Kasumi-1 (cell line): ENCODE measurements at places on chromosomes 3 and 15.

- DNase-seq, result no peak
Observed at GRCh38 chr3:43844757-43845156, 154.0 kb downstream of the ABHD5 start.

- no peak for DNase-seq
Observed at GRCh38 chr15:89783111-89783860, 7.2 kb downstream of the MESP2 start.

DNA sequence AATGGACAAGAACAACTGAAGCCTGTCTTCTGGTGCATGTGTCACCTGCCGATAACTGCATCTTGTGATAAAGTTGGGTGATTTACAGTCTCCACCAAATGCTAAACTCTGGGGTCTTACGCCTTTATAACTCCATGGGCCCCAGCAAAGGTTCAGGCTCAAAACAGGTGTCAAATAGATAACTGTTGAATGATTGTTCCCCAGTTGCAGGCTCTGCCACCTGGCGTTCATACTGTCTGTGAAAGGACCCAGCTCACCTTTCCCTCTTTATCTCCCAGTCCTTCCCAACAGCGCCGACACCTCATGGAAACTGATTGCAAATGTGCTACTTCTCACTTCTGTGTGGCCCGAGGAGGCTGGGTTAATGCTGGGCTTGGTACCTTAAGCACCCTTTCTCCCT, 8.3 kb upstream of the SNX22 start:
- no peak for DNase-seq

DNA sequence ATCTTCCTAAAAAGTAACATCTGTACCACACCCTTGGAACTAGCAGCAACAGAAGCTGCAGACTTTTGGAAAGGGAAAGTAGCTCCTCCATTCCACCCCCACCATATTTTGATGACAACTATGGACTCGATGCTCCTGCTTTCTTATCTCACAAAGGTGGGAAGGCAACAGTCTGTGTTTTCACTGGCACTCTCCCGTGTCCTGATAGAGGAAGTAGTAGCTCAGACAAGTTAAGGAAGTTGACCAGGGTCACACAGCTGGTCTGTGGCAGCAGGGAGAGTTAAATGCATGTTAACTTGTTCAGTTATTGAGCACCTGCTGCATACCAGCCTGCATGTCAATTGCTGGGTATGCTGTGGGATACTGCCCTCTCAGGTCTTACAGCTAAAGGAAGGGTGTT, 33.1 kb downstream of the BHLHE40 start:
- DNase-seq, result peak; percentile 48

- DNase-seq, result peak; percentile 16
Observed at GRCh38 chr3:31562525-31562924, 29.8 kb downstream of the STT3B start.

- DNase-seq, result no peak
Observed at GRCh38 chr3:132378048-132378762, 39.1 kb upstream of the DNAJC13 start.

DNA sequence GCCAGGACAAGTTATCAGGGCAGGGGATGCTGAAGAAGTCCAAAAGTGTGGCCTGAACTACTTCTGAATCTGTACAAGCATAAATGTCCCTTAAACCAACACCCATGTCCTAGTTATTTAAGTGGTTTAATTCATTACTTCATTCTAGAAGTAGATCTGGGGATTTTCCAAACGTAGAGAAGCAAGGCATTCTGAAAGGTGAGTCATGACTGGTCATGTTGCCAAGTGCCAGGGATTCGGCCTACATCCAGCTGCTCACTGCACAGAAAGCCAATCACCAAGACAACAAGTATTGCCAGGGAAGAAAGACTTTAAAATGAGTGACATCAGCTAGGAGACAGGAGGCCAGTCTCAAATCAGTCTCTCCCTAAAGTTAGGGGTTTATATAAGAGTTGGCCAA, 396.6 kb downstream of the GABRB3 start:
- no peak for DNase-seq

DNA sequence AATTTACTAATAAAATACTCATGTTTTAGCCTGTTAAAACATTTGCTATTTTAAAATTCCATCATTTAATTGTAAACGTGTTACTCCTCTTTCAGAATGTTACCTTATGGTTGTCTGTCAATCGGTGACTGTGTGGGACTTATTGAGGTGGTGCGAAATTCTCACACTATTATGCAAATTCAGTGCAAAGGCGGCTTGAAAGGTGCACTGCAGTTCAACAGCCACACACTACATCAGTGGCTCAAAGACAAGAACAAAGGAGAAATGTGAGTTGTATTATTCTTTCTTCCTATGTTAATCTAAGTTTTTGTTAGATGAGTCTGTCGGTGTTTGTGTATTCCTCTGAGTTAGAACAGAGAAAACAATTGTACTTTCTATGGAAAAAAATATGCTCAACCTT, 21.7 kb downstream of the KCNMB3 start:
- DNase-seq, result no peak
